ENCODE measurements at places on chromosomes 2 and 18.

- DNase-seq = no peak
These were observed 4.8 kb upstream of the STAT4 start for GRCh38 chr2:191155608-191156071.

DNA sequence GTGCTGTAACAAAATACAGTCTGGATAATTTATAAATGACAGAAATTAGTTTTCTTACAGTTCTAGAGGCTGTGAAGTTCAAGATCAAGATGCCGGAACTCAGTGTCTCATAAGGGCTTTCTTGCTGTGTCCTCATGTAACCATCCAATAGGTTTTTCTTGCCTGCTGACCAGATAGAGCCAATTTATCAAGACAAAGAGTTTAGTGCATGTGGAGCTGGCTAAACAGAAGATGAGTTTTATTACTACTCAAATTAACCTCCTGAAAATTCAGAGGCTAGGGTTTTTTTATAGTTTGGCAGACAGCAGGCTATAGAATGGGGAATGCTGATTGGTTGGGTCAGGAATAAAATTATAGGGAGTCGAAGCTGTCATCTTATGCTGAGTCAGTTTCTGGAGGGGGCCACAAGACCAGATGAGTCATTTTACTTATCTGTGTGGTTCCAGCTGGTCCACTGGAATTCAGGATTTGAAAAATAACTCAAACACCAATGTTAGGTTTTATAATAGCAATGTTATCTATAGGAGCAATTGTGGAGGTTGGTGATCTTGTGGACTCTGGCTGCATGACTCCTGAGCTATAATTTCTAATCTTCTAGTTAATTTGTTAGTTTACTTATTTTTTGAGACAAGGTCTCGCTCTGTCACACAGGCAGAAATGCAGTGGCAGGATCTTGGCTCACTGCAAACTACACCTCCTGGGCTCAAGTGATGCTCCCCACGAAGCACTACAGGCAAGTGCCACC lies 3.2 kb upstream of the PDK1 start:
- no peak for DNase-seq

GRCh38 chr2:68623820-68624219 lies 19.6 kb upstream of the PROKR1 start:
- no peak for DNase-seq

GRCh38 chr2:232901736-232902578 lies 31.9 kb downstream of the SNORC start:
- DNase-seq = no peak

All from stimulated activated CD8-positive, alpha-beta memory T cell treated with anti-CD3 and anti-CD28 coated beads, Interleukin-4, amount 100 ng/mL, for 1 hour (primary cell).